AG09309 (cell line): ENCODE measurements at places on chromosomes 5 and 9.
A peak's percentile ranks its signal among the peaks of the same experiment; 100 is the strongest.

GRCh38 chr5:112283943-112284929 lies 134.8 kb downstream of the EPB41L4A start:
- no peak for DNase-seq

GRCh38 chr5:122362361-122362760 lies 50.3 kb downstream of the SNCAIP start:
- no peak for DNase-seq

DNA sequence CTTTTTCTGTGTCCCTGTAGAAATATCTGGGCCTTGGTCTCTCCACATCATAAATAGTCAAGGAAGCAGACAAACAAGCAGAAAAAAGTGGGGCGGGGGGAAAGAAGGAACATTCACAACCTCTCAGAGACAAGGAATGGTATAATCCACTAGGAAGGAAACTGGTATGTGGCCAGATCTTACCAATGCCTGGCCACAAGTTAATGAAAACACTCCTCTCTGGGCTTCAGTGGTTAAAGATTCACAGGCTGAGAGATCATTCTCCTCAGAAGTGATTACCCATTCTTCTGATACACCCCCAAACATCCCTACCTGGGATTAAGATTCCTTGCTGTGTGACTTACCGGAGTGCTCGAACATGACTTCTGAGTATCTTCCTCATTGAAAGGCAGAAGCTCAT lies 290.6 kb downstream of the MARCHF11 start:
- DNase-seq, result no peak

- DNase-seq, result peak; percentile 46
Observed at GRCh38 chr9:83220730-83221129, 157.8 kb upstream of the RASEF start.

DNA sequence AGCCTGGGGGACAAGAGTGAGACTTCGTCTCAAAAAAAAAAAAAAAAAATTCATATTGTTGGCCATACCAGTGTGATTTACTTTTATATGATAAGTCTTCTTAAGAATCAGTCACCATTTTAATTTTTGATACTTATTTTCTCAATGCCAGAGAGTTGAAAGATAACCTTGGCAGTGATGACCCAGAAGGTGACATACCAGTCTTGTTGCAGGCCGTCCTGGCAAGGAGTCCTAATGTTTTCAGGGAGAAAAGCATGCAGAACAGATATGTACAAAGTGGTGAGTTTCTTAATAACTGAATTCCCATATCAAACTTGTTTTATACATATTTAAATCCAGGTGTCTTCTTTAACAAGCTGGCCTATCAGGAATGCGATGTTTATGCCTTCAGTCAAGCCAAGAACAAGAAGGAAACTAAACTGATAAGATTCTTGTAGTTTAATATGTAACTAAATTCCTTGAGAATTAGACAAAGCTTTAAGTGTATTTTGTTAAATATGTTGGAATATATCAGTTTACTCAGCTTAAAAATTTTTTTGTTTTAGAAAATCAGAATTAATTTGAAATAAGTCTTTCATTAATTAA lies 81.5 kb downstream of the NIPBL start:
- DNase-seq, result no peak

- DNase-seq, result no peak
Observed at GRCh38 chr9:33795281-33795680, at the start of gene PRSS3. TSS of gene PRSS3 (plus strand) at chr9:33795561. CDS start at chr9:33795574, 13 bp downstream.

GRCh38 chr5:74034733-74035132 lies 408.7 kb downstream of the ARHGEF28 start:
- peak; percentile 42 for DNase-seq

- DNase-seq, result no peak
Observed at GRCh38 chr5:88876714-88877113, 6.3 kb downstream of the MEF2C start.

DNA sequence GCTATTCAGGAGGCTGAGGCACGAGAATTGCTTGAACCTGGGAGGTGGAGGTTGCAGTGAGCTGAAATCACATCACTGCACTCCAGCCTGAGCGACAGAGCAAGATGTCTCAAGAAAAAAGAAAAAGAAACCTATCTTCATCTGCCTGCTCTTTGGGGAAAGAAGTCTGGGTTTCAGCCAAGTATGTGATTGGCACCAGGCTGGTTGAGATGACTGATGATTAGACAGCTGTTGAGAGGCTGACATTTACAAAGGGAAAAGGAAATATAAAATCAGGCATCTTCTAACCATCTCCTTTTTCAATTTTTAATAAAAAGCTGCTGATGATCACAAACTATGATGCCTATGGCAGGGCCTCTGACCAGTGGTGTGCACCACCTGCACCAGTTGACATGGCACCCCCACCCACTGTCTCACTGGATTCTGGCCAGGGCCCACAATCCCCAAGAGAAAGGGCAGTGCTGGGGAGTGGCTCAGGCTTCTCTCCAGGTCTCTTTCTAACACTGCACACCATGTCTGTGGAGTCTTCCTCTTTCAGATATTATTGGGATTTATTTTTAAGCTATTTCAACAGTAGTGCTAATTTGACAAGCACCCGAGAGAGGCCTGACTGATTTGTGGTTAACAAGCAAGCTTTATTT lies 17.2 kb upstream of the C5orf15 start:
- DNase-seq, result no peak

DNA sequence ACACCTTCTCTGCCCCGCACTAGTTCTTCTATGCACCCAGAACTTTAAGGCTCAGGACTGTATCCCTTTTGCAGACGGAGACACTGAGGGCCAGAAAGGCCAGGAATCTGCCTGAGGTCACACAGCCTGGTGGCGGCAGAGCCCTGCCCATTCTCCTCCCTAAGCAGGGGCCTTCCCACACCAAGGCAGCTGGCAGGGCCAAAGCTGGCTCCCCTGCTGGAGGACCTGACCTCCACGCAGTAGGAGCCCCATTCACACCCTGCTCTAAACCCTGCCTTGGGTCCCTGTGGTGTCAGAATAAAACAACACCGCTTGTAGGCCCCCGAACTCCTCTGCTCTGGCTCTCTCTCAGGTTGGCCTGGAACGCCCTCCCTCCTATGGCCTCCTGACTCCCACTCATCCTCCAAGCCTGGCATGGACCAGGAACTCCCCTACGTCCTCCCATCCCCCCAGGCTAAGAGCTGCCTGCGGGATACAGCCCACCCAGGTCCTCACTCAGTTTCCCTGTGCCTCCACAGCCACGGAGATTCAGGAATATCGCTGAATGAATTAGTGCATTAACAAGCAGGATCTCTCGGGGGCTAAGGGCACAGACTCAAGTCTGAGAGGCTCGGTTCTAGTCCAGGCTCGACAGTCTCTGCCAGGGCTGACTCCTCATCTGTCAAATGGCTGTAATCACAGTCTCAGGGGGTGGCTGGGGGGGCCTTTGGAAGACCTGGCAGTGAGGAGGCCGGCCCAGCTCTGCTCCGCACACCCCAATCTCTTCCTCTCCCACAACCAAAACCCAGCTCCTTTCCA lies 2.8 kb downstream of the ST6GALNAC6 start:
- DNase-seq, result no peak

GRCh38 chr5:179623906-179624741 lies 653 bp upstream of the HNRNPH1 start:
- DNase-seq, result peak; percentile 62

GRCh38 chr9:112754578-112754977 lies 4.0 kb downstream of the SNX30 start:
- DNase-seq, result no peak

GRCh38 chr5:120465436-120465961 lies 1.4 kb downstream of the PRR16 start:
- peak; percentile 29 for DNase-seq

GRCh38 chr9:34363619-34364351 lies 12.9 kb downstream of the MYORG start:
- DNase-seq, result no peak

GRCh38 chr9:92488681-92489550 lies 6.6 kb upstream of the ASPN start:
- no peak for DNase-seq

DNA sequence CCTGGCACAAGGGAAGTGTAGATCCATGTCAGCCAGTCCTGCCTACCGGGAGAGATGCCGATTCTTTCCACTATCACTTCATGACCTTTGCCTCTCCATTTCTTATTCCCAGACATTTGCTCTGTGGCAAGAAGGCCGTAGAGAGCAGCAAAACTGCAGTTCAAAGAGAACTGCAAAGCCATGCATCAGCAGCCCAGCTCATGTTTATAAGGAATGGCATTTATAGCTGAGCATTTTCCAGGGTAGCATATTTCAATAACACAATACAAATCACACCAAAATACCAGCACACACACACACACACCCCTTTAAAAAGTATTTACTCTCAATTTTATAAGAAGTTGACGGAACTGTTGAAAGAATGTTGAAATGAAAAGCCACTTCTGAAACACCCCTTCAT lies 126.7 kb upstream of the EGFLAM start:
- no peak for DNase-seq

- no peak for DNase-seq
Observed at GRCh38 chr9:96567203-96567700, 52.4 kb downstream of the CDC14B start.

DNA sequence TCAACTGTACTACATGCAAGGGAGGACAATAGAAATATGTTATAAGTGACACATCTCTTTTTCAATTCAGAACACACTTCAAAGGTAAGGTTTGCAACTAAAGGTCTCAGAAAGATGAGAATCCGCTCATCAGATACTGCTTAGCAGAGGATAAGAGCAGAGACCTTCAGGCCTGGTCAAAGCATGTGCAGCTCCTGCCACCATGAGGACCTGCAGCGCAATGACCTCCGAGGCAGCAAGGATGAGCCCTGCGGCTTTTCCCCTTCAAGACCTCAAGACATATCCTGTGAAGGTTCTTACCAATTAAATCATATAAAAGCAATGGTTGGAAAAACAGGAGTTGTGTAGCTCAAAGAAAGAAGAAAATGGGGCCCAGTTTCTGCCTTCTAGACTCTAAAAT lies 135.8 kb downstream of the TRIM36 start:
- DNase-seq, result no peak

- DNase-seq, result no peak
Observed at GRCh38 chr9:91084896-91085516, 276.7 kb downstream of the AUH start.

- DNase-seq, result no peak
Observed at GRCh38 chr9:132381966-132382541, 24.6 kb downstream of the TTF1 start.

- peak; percentile 58 for DNase-seq
Observed at GRCh38 chr9:113509463-113509862, 45.9 kb downstream of the RGS3 start.

GRCh38 chr9:116115761-116116353 lies 37.7 kb upstream of the PAPPA start:
- DNase-seq, result no peak

GRCh38 chr9:81619353-81620001 lies 69.9 kb downstream of the TLE1 start:
- peak; percentile 67 for DNase-seq

DNA sequence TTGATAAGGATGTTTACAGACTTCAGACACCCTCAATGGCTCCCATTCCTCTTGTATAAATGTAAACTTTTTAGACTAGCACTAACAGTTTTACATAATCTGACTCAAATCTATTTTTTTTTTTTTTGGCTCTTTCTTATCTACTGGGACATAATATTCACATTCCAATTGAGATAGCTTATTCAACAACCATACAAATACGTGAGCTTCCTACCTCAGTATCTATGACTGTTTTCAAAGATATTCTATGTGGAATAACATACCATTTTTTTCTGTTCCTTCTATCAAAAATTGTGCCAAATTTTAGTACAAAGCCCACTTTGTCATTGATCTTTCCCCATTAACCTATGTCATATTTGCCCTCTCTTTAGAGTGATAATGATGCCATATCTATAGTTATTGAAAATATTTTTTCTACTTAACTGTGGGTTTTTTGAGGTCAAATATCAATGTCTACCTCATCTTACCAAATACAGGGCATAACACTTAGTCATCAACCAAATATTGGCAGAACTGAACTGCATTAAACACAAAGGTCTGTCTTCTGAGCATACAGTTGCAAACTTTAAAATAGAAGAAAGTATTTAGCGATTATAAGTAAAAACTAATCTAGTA lies 482.6 kb downstream of the PTPRD start:
- DNase-seq, result no peak

- DNase-seq, result no peak
Observed at GRCh38 chr9:38284039-38284575, 108.4 kb upstream of the ALDH1B1 start.

GRCh38 chr5:54212331-54212730 lies 98.0 kb downstream of the ARL15 start:
- DNase-seq, result no peak

DNA sequence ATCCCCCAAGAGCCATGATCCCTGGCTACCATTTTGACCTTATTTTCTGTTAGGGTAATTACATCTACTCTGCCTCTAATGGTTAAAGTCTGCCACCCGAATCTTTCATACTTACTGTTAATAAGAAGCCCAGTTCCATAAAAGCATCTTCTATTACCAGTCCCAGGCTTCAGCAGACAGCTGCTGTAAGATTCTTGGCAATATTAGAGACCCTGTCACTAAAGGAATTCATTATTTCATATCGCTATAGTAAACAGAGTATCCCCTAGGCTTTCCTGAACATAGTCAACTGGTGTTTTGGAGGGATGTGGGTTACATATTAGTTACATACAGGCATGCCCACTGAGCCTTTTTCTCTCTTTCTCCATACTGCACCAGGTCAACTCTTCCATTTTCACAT lies 608.7 kb upstream of the SEMA6A start:
- no peak for DNase-seq

DNA sequence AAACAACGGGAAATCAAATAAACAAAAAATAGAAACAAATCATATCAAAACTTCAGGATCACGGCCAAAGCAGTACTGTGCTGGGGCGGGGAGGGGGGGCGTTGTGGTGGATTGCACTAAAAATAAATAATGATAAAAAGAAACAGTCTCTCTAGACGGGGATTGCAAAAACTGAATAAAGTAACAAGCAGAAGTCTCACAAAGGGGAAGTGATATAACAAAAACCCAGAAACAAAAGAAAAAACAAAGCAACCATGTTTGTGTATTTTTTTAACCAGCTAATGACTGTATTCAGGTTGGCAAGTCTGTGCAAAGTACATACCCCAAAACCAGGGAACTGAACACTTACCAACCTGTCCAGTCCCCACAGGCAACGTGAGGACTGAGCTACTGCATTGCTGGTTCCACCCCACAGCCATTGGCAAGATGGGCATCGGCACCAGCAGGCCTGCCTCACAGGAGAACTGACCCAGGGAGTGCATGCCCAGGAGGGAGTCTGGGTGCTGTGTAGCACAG lies 24.1 kb downstream of the BICD2 start:
- no peak for DNase-seq

DNA sequence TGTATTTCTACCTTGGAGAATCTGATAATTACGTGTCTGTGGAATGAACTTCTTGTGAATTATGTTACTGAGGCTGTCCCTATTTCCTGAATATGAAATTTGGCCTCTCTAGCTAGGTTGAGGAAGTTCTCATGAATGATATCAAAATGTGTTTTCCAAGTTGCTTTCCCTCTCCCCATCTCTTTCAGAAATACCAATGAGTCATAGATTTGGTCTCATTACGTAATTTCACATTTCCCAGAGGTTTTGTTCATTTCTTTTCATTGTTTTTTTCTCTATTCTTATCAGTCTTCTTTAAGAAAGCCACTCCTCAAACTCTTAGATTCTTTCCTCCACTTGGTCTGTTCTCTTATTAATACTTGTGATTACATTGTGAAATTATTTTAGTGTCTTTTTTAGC lies 923.8 kb upstream of the CDH9 start:
- DNase-seq, result no peak
